Putamen (tissue), 1 donor: ENCODE measurements at places on chromosomes 12 and 14.

- DNase-seq = no peak
Observed at GRCh38 chr12:92945659-92946220, 16.6 kb upstream of the EEA1 start.

DNA sequence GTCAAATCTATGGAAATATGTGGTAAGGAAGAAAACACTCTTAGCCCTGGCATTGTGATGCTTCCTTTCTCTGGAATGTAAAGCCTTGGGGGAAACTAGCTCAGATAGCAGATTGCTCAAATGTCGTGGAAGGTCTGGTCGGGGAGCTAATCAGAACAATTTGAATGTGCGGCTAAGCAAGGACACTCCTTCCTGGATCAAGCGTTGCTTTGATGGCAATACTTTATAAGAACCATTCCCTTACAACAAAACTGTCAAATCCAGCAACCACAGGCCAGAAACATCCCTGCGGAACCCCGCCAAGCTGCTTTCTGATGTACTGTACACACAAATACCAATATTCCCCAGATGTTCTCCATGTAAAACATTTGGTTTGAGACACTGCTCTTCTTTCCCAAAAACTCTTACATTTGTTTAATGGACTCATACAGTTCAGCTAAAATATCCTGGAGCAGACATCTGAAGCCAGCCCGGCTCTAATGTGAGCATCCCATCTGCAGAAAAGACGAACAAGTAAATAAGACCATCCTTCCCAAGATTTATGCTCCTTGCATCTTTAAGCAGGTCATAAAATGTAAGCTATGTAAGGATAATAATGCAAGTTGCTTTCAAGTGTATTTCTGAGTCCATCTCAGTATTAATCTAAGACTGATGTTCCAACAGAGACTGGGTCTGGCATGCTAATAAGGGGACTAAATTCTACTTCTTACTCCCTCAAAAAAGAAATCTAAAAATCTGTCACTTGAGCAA, 20.2 kb downstream of the NUAK1 start:
- DNase-seq = no peak

DNA sequence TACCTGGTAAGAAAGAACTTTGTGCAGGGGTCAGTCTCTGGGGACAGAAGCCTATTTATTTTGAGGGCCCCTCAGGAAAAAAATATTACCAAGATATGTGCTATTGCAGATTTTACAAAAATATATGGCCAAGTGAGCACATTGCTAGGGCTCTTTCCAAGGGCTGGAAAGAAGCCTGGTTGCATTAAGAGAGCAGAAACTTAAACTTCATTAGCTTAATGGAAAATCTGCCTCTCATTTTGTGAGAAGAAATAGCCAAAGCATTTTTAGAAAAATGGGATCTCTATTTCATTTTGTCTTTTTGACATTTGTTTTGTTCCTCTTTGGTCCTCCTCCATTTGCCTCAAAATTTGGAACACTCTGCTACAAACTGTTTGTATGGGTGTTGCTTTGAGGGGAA, 283.5 kb downstream of the NELL2 start:
- no peak for DNase-seq

GRCh38 chr12:122082621-122083356, 4.2 kb downstream of the MLXIP start:
- DNase-seq = no peak

- DNase-seq = no peak
Observed at GRCh38 chr12:18992336-18992735, 137.2 kb upstream of the PLEKHA5 start.
